ENCODE measurements at places on chromosomes 6 and 20.

- no peak for DNase-seq
Observed at GRCh38 chr20:32626859-32627636, 41.9 kb upstream of the NOL4L start.

GRCh38 chr6:25303254-25303653, 24.1 kb downstream of the CARMIL1 start:
- no peak for DNase-seq

DNA sequence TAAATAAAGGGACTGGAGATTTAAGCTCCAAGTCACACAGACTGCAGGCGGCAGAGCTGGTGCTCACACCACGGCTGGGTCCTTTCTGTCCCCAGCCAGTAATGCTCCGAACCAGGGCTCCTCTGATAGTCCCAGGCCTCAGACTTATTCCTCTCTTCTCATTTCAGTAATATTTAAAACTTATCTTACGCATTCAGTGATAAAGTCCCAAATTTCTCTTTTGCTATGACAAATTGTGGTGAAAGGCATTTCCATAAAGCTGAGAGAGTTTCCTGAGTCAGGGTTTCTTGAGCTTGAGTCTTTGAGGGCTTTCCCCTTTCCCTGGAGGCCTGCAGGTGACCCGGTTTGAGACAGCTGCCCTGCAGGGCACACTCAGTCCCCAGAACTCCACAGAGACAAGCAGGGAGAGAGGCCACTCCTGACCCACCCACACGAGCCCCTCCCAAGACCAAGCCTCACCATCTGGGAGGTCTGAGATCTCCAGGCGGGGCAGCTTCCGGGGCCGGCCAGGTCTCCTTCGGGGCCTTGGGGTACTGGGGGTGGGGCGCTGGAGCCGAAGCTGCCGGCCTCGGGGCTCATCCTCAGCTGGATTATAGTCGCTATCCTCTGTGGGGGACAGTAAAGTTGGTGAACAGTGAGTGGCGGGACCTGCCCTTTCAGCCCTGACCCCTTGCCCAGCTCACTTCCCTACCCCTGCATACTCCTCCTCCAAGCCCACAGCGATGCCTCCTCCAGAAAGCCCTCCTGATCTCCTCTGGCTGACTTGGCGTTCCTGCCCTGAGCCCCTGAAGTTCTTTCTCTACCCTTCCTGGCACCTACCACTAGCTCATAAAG, 6.6 kb downstream of the ZNF335 start:
- no peak for DNase-seq

- DNase-seq = no peak
Observed at GRCh38 chr6:152598901-152599537, 38.1 kb downstream of the SYNE1 start.

DNA sequence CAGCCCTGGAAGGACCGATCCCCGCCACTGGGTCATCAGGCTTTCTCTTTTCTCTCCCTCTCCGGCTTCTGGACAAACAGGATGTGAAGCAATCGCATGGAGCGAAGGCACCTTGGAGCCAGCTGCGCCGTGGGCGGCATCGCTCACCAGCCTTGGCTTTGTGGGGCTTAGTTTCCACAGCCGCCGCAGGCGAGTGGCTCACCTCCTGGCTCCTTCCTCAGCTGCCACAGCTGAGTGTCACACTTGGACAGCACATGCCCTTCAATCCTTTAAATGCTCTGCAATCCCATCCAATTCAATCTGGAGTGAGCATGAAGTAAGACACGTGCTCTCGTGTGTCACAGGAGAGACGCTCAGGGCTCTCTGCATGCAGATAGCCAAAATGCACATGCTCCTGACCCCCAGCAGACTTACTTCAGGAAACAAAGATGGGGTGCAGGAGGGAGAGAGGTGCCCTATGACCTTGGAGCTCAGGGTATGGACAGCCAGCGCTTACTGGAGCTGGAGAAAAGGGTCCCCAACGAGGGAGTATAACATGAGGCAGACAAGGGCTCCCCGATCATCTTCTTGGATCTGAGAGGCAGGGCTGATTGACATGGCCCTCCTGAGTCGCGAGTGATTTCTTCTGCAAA, 70.9 kb downstream of the BMP7 start:
- DNase-seq = no peak

DNA sequence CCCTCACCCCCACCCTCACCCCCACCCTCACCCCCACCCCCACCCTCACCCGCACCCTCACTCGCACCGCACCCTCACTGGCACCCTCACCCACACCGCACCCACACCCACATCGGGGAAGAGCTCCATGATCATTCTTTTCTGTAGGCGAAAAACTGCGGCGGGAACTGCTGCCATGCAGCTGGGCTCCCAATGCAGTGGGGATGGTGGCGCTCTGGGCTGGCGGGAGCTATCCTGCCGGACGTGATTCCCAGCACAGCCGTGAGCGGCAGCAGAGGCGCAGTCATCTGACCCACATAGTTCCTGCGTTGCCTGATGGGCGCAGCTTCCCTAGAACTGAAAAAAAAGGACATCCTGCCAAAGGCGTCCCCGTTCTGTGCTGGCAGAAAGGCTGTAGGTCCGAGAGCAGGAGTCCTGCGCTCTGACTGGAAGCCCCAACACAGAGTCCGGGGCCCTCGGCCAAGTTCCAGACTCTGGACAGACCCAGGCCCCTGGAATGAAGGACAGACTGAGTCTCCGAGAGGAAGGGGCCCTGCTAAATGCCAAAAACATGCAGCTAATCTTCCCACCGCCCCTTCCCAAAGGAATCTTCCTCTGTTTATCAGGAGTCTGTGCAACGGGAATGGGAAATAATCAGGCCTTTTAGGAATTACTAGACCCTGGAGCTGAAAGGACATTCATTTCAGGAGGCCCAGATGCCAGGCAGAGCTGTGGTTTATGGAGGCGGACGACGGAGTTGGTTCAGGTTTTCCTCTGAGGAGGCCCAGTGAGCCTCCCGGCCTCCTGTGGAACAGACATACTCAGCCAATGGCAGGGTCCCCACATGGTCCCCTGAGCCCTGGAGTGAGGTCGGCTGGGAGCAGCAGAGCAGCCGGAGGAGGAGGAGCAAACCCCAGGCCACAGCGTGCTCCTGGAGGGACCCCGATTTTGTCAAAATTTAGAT, 14.1 kb upstream of the TCFL5 start:
- no peak for DNase-seq

DNA sequence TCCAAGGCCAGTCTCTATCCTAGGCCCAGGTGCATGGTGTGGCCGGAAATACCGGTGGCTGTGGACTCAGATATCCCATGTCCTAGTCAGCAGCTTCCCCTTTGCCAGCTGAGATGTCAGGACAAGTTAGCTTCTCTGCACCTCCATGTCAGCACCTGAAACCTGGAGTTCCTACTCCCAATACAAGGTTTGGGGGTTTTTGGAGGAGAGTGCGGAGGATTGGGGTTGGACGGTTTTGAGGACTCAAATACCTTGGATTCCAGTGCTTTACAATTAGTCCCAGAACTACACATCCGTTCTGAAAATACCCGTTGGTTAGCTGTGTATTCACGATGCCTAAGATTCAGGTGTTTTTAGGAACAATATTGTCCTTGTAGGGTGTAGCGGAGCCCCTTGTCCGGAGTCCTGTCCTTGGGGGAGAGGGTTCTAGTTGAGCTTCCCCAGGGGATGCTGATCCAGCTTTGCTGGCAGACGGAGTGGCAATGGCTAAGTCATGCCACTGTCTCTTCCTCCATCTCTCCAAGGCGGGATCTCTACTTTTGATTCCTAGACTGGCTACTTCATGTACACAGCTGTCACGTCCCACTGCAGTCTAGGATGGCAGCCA, 45.0 kb downstream of the ADNP start:
- DNase-seq = no peak

- no peak for DNase-seq
Observed at GRCh38 chr20:49460916-49461315, 21.6 kb downstream of the KCNB1 start.

DNA sequence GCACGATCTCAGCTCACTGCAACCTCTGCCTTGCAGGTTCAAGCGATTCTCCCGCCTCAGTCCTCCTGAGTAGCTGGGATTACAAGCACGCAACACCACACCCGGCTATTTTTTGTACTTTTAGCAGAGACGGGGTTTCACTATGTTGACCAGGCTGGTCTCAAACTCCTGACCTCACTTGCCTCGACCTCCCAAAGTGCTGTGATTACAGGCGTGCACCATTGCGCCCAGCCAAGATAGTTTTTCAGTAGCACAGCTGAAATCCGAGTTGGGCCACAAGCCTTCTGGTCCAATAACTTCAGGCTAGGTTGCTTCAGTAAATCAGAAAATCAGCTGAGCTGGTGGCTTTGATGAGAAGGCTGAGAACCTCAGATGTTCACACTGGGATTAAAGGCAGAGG, 65.7 kb downstream of the TRAM2 start:
- no peak for DNase-seq

DNA sequence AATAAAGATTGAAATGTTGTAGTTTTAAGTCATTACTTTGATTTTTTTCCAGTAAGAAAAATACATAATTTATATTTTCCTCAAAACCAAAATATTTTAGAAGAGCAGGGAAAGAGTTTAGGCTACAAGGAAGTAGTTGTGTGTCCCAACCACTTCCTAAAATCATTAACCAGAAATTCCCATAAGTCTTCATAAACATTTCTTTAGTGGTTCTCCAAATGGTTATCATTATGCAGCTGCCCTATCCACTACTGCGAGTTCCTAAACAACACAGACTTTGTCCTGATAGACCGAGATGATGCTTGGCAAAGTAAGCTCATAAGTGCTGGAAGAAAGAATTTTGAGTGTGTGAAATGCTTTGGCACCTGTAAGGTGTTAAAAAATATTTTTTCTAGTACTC, 93.6 kb downstream of the ARMC2 start:
- DNase-seq = no peak

DNA sequence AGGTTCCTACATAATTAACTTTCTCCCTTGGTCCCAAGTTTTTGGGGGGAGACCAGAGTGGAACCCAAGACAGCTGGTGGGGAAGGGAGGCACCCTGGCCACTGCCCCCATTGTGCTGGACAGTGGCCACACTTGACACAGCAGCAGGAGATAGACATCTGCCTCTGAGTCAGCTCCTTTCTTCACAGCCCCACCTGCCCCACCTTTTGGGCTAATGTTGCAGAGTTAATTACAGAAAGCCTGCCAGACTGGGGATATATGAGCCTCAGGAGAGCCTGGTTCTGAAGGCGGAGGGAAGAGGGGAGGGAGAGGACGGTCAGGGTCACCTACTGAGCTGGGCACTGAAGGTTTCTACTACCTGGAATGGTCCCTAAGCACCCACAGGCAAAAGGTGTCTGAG, 50.6 kb downstream of the MAFB start:
- no peak for DNase-seq

GRCh38 chr6:34128045-34128444, 17.8 kb downstream of the GRM4 start:
- DNase-seq = no peak

DNA sequence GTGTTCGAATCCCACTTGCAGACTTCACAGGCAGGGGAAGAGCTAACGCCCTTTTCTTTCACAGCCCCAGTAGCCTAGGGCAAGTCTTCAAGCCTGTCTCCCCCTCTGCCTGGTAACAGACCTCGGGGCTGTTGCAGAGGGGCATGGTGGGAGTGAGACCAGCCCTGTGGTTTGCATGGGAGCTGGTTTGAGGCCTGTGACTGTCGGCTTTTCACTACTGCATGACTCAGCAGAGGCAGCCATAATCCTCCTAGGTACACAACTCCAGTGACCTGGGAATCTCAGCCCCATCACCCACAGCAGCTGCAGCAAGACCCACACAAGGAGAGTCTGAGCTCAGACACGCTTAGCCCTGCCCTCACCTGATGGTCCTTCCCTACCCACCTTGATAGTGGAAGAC, 55.3 kb upstream of the POPDC3 start:
- DNase-seq = no peak

DNA sequence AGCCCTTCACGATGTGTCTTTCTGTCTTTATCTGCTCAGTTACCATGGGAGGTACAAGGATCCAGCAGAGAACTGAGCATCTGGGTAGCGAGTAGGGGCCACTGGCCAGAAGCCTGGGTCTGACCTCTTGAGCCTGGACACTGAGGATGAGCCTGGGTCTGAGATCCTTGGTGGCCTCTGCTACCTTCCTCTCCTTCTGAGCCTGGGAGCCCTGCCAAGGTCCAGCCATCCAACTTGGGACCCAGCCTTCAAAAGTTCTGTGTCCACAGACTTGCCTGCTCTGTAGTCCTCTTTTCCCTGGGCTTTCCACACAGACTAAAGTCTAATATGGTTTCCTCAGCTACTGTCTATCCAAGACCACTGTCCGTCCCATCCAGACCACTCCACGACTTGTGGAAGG, 60.2 kb upstream of the NAA20 start:
- DNase-seq = no peak

- no peak for DNase-seq
Observed at GRCh38 chr6:34947561-34947960, 58.5 kb downstream of the ANKS1A start.

GRCh38 chr6:101747160-101747559, 353.7 kb downstream of the GRIK2 start:
- DNase-seq = no peak

DNA sequence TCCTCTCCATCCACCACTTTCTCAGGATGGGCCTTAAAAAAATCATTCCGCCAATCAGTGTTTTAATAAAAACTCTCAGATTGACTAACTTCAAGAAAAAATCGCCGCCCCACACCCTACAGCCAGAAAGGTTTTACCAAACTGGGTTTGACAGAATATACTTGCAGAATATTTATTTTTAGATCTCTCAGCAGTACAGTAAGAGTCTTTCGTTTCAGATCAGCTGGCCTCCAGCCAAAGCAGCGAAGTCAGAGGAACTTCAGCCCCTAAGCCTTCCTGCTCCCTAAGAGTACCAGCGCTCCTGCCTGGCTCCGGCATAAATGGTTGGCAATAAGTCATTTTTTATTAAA, 24.7 kb downstream of the TBC1D7 start:
- DNase-seq = no peak

GRCh38 chr6:125481056-125481455, 179.3 kb upstream of the HDDC2 start:
- DNase-seq = no peak

DNA sequence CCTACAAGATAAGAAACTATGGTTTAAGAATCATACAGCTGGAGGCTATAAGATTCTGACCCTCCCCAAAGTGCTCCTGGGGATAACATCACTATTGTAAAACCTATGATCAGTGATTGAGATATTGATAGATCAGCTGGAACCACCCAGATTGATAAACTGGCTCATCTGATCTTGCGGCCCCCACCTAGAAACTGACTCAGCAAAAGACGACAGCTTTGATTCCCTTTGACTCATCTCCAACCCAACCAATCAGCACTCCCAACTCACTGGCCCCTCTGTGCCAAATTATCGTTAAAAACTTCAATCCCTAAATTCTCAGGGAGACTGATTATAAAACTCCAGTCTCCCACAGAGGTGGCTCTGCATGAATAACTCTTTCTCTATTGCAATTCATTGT, 106.4 kb downstream of the SCP2D1 start:
- no peak for DNase-seq

All from activated T-helper 1 cell treated with Interleukin-2 at 50 U/mL for 16 hours (primary cell).